Lower lobe of right lung (tissue), 2 donors: ENCODE measurements at places on chromosomes 11 and 22. TPM values are rescaled to one million over a fixed set of nuclear protein-coding genes. Genes with fewer than 3 reads are reported as not detected.

DNA sequence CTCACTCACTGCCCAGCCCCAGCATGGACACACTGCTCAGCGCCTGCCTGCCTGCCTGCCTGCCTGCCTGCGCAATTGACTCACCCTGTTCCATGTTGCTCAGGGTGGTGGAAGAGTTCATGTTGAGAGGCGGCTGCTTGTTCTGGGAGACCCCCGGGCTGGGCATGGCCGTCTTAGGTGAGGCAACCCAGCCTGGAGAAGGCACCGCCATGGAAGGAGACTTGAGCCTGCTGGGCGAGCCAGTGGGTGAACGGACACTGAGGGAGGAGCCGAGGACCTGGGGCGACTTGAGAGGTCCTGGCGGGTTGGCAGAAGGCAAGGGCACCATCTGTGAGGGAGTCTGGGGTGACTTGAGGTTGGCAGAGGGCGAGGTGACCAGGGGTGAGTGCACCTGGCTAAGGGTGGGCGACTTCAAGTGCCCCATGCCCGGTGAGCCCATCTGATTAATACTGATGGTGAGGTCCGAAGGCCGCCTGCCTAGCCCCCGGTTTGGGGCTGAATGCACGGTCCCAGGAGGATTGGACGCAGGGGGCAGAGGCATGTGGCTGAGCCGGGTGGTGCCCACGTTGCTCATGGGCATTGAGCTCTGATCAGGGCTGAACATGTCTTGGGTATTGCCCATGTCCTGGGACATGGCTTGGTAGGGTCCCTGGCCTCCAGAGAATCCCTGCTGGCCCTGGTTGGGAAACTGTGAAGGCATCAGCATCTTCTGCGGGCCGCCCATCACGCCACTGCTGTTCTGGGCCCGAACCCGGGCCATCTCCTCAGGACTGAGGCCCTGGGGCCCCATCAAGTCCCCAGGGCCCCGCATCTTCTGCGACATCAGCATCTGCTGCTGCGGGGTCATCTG, 17.1 kb downstream of the CXCR5 start:
- peaks cover 90% of the 10 kb centered on the region for H3K36me3 ChIP-seq

DNA sequence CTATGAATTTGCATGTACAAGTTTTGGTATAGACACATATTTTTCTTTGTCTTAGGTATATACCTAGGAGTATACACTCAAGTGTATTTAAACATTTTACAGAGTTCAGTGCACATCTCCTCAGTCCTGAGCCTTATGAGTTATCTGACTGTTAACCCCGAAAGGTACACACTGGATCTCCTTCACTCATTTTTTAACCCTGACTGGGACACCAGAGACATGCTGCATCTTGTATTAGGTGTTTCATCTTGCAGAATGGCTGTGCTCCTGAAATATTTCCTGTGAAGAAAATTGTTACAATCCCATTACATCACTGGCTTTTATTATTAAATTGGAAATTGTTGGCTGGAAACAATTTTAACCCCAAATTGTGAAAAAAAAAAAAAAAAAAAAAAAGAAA, 15.3 kb downstream of the PARVA start:
- no peak overlapping the region for H3K4me3 ChIP-seq
- H3K27me3 ChIP-seq, result no peaks in the 10 kb centered on the region
- H3K4me1 ChIP-seq, result peaks cover 29% of the 10 kb centered on the region
- H3K36me3 ChIP-seq, result no peaks in the 10 kb centered on the region

CRYBB1 gene
- total RNA-seq, result 1.4 TPM

GRCh38 chr22:39092111-39092862, 4.8 kb upstream of the APOBEC3H start:
- H3K27me3 ChIP-seq, result peaks cover 9% of the 10 kb centered on the region
- H3K4me1 ChIP-seq, result peaks cover 23% of the 10 kb centered on the region
- H3K4me3 ChIP-seq, result no peak overlapping the region
- DNase-seq, result peak; percentile 6
- H3K27ac ChIP-seq, result peak overlapping the region; percentile 56

DNA sequence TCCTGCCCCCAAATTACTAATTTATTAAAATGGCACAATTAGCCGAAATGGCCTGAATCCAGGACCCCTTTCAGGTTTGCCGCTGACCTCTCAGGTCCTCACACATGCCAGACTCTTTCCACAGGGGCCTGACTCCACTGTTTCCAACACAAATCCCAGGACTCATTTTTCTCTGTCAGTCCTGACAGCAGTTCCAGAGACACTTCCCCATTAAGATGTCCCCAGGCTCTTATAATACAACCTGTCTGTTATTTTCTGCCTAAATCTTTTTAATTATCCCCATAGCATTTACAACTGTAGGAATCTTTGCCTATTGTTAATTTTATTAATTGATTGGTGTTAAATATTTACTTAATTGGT, 9.4 kb upstream of the IGLL5 start:
- H3K36me3 ChIP-seq, result no peaks in the 10 kb centered on the region
- no peak for DNase-seq
- H3K27me3 ChIP-seq, result peaks cover 7% of the 10 kb centered on the region
- no peak overlapping the region for H3K27ac ChIP-seq
- H3K4me1 ChIP-seq, result no peaks in the 10 kb centered on the region

GAS2 gene
- total RNA-seq, result 2.6 TPM

DNA sequence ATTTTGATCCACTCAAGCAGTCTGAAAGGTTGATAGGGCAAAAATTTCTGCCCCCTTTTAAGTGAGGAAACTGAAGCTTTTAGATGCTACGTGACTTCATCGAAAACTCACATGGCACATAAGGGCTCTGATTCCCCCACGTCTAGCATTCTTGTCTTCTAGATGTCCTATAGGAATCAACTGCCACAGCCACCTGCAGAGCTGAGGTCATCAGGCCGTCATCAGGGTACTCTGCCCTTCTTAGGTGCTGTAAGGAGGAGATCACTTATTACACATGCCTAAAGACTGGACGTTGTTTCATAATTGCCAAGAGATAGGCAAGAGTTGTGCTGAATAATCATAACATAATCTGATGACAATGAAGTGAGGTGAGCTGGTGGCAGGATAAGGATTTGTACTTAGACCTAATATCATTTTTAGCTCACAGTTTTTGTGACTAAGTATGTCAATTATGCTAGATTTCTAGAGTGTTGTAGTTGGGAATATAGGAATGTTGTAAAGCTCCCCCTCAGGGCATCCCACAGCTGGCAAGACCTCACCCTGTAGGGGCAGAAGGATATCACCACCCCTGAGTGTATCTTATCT, 349.4 kb downstream of the METTL15 start:
- H3K36me3 ChIP-seq, result no peaks in the 10 kb centered on the region
- no peak for DNase-seq
- H3K4me1 ChIP-seq, result no peaks in the 10 kb centered on the region
- no peak overlapping the region for H3K4me3 ChIP-seq
- no peaks in the 10 kb centered on the region for H3K27me3 ChIP-seq

OR2AG2 gene
- 0.09 TPM for total RNA-seq

DNA sequence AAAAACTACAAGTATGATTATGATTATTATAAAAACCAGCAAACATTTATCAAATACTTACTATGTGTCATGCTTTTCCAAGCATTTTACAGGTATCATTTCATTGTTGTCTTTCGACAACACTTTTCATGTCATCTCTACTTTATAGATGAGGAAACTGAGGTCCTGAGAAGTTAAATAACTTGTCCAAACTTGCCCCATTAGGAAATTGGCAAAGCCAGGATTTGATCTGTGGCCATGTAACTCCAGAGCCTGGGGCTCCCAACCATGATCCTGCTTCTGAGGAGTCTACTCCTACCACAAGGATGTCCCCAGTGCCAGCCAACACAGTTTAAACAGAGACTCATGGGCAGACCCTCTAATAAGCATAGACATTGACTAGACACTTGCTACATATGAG, 15.2 kb downstream of the EHF start:
- no peaks in the 10 kb centered on the region for H3K27me3 ChIP-seq
- H3K4me1 ChIP-seq, result peaks cover 39% of the 10 kb centered on the region
- no peak for DNase-seq

PAX6 gene
- not detected for total RNA-seq

GRCh38 chr22:39908737-39909136, 7.9 kb downstream of the GRAP2 start:
- no peak for DNase-seq
- H3K27ac ChIP-seq, result no peak overlapping the region
- H3K27me3 ChIP-seq, result peaks cover 50% of the 10 kb centered on the region
- no peak overlapping the region for H3K4me3 ChIP-seq

DNAJB7 gene
- total RNA-seq, result not detected

- peaks cover 12% of the 10 kb centered on the region for H3K4me1 ChIP-seq
- H3K36me3 ChIP-seq, result no peaks in the 10 kb centered on the region
- no peaks in the 10 kb centered on the region for H3K27me3 ChIP-seq
- H3K4me3 ChIP-seq, result no peak overlapping the region
These were observed 29.2 kb upstream of the PPARA start for GRCh38 chr22:46121079-46121478.

- no peaks in the 10 kb centered on the region for H3K36me3 ChIP-seq
- no peak for DNase-seq
- no peak overlapping the region for H3K4me3 ChIP-seq
- no peaks in the 10 kb centered on the region for H3K27me3 ChIP-seq
- peak overlapping the region; percentile 44 for H3K27ac ChIP-seq
- no peaks in the 10 kb centered on the region for H3K4me1 ChIP-seq
These were observed 11.4 kb downstream of the OR10D3 start for GRCh38 chr11:124194293-124195188.

DNA sequence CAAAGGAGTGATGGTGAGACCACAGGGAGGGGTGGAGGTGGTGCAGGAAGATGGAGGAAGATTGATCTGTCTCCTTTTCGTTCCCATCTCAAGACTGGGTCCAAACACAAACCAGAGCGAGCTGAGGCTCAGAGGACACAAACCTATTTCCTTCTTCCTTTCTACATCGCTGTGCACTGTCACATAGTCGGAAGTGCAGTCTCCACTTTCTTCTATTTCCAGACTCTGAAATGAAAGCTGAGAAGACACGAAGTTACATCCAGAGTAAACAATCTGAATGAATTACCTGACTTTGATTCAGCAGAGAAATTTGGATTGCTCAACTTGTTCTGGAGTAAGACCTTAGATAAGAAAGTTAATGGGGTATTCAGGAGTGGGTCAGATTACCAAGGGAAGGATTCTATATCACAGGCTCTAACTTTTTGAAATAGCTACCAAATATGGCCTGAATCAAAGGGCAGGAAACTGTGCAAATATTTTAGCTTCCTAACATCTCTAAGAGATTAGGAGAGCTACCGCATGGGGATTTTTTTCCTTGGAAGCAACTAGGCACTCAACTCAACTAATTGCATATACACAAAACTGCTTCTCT, 14.4 kb downstream of the OVCH2 start:
- no peaks in the 10 kb centered on the region for H3K36me3 ChIP-seq
- H3K4me3 ChIP-seq, result no peak overlapping the region
- peaks cover 13% of the 10 kb centered on the region for H3K27me3 ChIP-seq
- H3K4me1 ChIP-seq, result peaks cover 5% of the 10 kb centered on the region
- H3K27ac ChIP-seq, result no peak overlapping the region

SLC5A1 gene
- 1.8 TPM for total RNA-seq

- H3K36me3 ChIP-seq, result no peaks in the 10 kb centered on the region
- DNase-seq, result no peak
- H3K4me3 ChIP-seq, result no peak overlapping the region
- peaks cover 5% of the 10 kb centered on the region for H3K4me1 ChIP-seq
- no peak overlapping the region for H3K27ac ChIP-seq
- H3K27me3 ChIP-seq, result no peaks in the 10 kb centered on the region
These were observed 344.7 kb upstream of the NCAM1 start for GRCh38 chr11:112616327-112617097.

GRCh38 chr11:19766810-19767209, 54.2 kb downstream of the NAV2 start:
- no peaks in the 10 kb centered on the region for H3K36me3 ChIP-seq
- no peak overlapping the region for H3K4me3 ChIP-seq
- H3K4me1 ChIP-seq, result peaks cover 28% of the 10 kb centered on the region

DNA sequence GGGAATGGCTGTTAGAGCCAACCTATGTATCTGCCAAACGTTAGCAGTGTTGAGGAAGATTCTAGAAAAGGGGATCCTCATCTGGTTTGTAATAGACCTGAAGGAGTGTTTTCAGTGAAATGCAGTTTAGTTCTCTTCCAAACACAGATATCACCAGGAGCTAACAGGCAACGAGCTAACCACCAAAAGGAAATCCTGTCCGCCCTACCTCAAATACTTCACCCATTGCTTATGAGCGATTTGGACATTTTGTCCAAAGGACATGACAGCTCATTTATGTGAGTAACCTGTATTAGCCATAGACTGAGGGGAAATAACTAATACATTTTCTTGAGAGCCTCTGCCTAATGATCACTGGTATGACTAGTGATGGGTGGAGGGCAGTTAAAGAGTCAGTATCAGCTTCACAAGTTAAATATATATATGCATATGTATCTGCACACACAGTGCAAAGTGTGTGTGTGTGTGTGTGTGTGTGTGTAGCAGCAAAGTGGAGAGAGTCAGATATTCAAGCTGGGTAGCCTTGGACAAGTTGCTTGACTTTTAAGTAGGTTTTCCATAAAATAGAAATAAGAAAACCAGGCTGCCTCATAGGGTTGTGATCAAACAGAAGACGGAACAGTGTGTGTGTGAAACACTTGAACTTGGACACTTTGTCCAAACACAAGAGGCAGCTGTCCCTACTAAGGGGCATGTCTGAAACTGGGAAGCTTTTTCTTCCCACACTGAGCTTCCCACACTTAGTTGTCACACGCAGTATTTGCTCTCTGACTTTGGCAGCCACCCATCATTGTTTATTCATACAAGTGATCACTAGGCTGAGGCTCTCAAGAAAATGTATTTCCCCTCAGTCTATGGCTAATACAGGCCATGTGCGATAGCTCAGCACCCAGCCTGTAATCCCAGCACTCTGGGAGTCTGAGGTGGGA, 940 bp upstream of the C11orf91 start:
- peaks cover 14% of the 10 kb centered on the region for H3K36me3 ChIP-seq
- no peaks in the 10 kb centered on the region for H3K27me3 ChIP-seq
- DNase-seq, result no peak
- H3K4me3 ChIP-seq, result peak overlapping the region; percentile 64

DNA sequence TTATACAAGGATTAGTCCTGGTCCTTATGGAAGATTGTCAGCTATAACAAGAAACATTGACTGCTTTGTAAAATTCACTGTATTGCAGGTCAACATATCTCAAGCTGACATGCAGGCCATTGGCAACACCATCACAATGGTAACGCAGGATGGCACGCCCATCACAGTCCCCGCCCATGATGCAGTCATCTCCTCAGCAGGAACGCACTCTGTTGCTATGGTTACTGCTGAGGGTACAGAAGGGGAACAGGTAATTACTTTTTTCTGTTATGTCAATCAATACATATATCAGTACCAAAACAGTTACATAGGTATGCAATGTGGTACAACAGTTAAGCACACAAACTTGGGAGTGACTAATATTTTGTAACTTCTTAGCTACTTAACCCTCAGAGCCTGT, 55.3 kb downstream of the ZNF143 start:
- no peaks in the 10 kb centered on the region for H3K27me3 ChIP-seq
- peaks cover 69% of the 10 kb centered on the region for H3K36me3 ChIP-seq
- no peaks in the 10 kb centered on the region for H3K4me1 ChIP-seq
- H3K27ac ChIP-seq, result no peak overlapping the region

DNA sequence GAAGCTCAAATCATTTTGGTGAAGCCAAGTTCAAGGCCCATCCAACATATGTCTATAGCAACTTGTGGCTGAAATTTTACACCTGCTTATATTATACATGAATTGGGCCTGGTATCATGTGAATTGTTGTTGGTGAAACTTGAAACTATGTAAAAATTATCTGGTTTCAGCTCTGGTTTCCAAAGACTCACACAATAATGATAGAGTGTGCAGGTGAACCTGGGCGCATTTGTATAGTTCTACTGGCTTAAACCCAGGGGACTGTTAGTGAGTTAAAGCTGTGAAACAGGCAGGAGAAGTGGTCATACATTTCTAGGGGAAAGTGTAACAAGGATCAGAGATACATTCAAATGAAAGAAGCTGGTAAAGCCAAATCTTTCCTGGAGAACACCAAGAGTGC, 627.3 kb downstream of the METTL15 start:
- H3K36me3 ChIP-seq, result no peaks in the 10 kb centered on the region
- H3K27me3 ChIP-seq, result no peaks in the 10 kb centered on the region

GRCh38 chr11:98417256-98417755, 603.4 kb upstream of the CNTN5 start:
- H3K27ac ChIP-seq, result no peak overlapping the region
- no peak for DNase-seq
- no peak overlapping the region for H3K4me3 ChIP-seq
- H3K4me1 ChIP-seq, result no peaks in the 10 kb centered on the region

SPI1 gene
- total RNA-seq, result 295 TPM
